ENCODE measurements at places on chromosomes 4 and X.

DNA sequence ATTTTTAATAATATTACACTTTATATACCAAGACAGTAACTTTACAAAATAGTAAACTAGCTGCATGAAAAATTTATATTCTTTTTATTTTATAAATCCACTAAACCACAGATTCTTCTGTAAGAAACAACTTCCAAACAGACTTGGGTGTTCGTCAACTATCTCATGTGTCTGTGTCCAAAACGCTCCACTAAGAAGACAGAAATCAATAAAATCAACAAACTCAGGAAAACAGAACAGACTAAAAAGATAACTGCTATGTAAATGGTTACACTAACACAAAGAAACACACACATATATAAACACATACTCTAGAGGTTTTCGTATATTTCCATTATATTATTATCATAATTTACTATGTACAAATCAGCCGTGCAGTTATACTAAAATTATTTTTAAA, 158.4 kb downstream of the PPP3CA start:
- DNase-seq, result no peak

DNA sequence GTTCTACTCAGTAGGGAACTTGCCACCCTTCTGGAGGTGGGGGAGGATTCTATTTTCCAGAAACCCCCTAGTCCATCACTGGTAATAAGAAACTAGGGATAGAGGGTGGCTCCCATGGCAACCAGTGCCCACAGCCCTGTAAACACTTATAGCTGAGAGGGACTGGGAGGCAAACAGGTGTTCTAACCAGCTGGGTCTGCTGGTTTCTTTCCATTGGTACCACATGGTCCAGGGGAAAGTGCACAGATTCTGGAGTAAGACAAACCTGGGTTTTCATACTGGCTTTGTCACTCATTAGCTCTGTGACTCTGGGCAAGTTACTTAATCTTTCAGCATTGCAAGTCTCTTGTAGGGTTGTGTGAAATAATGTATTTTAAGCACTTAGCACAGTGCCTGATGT, 26.9 kb downstream of the IGSF1 start:
- no peak for DNase-seq

- DNase-seq, result no peak
These were observed 8.1 kb upstream of the FGFR3 start for GRCh38 chr4:1784789-1785591.

GRCh38 chr4:81465406-81466340, 6.0 kb downstream of the RASGEF1B start:
- DNase-seq, result no peak

GRCh38 chr4:2763511-2763967, 7.4 kb upstream of the TNIP2 start:
- DNase-seq, result no peak

DNA sequence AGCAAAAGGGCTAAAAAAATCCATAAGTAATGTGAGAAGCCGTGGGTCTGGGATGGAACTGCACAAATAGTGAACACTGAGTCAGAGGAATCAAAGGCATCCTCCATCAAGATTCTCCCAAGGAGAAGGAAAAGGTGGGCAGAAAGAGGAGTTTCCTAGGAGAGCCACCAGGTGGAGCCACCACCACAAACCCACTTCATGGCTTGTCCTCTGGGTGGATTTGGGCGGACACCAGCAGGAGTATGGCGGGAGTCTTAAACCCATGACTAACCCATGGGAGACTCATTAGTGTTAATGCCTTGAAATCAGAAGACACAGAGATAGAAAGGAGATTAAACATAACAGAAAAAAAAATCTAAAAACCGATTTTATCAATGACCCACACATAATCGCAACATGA, 147.7 kb downstream of the SH3KBP1 start:
- DNase-seq, result peak; percentile 45

- DNase-seq, result peak; percentile 12
These were observed 3.2 kb upstream of the PCDH19 start for GRCh38 chrX:100413229-100413628.
